ENCODE measurements at places on chromosomes 5 and 9.

- no peak for DNase-seq
These were observed 454 bp downstream of the NELFB start for GRCh38 chr9:137255448-137256114.

GRCh38 chr5:69007726-69008368, 86.0 kb upstream of the SLC30A5 start:
- DNase-seq: no peak

DNA sequence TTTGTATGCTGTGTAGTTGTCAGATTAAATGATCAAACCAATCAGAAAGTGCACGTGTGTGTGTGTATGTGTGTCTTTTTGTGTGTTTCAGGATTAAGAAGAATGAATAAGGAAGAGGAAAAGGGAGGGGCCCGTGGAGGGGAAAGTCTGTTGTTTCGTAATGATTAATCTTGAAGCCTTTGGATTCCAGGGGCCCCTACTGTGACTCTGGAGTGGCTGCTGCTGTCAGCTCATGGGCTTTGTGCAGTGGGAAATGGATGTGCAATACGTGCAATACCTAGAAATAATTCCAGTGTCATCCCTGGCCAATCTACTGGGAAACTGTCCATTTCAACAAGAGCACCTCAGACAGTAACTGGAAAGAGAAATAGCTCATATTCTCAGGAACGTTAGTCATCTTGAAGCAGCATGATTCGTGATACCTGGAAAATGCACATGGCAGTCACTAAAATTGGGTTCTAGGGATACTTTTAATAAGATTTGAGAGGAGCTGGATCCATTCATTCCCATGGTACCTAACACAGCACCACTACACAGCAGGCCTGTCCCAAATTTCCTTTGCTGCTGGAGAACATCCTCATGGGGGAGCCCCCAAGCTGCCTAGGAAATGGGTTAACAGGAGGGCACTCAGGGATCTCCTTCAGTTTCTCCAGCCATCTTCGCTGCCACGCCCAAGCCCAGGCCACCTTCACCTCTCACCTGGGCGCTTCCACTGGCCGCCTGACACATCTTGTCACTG, 186.3 kb downstream of the NR3C1 start:
- DNase-seq: peak; percentile 38

- no peak for DNase-seq
These were observed 103.0 kb downstream of the PCSK5 start for GRCh38 chr9:75993434-75993833.

DNA sequence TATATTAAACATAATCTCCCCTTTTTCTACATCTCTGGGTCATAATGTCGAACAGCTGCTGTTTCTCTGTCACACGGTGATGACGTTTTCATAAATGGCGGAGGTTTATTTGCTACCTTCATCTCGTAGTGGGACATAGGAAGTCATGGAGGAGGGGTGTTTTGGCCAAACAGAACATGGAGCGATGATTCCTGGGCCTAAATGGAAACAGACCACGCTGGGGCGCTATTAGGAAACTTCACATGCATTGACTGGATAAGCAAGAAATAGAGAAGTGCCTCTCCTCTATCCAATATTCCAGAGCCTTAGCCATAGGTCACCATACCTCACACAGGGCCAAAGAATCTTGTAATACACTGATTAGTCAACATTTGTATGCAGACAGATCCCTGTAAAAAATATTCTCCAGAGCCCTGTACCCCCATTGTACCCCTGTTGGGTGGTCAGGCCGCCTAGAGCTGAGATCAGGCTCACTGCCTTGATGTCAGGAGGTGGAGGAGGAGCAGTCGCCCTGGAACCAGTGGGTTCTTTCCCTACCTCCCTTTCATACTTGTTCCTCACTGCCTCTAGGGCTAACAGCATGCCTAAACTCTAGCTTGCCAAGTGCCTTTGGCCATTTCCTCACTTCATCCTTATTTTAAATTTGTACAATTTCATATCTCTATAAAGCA, 77.8 kb upstream of the SPIN1 start:
- peak; percentile 62 for DNase-seq

DNA sequence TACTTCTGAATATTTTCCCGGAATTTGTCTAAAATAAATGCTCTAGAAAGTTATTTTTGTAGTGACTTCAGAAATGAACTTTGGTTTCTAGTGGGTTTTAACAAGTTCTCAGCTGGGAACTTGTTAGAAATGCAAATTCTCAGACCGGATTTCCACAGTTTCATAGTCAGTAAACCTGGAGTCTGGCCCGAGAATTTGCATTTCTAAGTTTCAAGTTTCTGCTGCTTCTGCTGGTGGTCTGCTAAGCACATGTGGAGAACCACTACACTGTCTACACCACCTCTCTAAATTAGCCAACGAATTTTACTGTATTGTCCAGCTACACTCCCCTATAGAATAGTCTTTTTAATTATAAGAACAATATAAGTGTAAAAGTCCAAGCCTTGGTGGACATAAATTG, 208.0 kb downstream of the CHSY3 start:
- DNase-seq: no peak

- no peak for DNase-seq
These were observed 75.9 kb upstream of the SEMA6A start for GRCh38 chr5:116650544-116650943.

DNA sequence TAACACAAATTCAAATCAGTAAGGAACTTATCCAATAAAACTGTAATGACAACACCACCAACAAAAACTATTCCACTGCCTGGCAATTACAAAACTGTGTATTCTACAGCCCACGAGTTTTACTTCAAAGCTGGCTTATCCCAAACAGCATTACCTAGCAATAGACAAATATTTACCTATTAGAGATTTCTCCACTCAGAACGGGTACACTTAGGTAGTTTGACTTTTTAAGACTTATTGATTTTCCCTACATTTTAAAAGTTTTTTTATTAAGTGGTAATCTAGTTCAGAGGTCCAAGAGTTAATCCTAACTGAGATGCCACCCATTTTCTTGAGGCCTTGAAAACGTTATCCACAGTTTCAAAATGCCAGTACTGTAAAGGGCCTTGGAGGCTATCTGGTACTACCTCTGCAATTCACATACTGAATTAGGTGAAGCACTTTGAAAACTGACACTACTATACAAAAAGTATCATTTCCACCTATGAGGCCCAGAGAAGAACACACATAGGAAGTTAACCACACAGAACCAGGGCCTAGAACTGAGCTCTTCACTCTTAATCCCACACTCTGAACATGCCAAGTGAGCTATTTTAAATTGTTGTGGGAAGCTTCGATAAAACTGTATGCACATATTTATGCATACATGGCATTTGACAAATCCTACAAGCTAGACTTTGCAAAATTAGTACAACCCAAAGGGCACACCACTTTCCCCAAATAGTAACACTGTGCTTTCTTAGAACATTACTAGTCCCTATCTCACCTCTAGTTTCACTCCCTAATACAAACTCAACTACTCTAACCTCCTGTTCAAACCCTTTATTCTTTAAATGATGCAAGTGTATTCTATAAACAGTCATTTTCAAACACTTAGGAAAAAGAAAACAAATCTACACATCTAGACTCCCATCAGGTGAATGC, 2.1 kb downstream of the NADK2 start:
- DNase-seq: no peak

DNA sequence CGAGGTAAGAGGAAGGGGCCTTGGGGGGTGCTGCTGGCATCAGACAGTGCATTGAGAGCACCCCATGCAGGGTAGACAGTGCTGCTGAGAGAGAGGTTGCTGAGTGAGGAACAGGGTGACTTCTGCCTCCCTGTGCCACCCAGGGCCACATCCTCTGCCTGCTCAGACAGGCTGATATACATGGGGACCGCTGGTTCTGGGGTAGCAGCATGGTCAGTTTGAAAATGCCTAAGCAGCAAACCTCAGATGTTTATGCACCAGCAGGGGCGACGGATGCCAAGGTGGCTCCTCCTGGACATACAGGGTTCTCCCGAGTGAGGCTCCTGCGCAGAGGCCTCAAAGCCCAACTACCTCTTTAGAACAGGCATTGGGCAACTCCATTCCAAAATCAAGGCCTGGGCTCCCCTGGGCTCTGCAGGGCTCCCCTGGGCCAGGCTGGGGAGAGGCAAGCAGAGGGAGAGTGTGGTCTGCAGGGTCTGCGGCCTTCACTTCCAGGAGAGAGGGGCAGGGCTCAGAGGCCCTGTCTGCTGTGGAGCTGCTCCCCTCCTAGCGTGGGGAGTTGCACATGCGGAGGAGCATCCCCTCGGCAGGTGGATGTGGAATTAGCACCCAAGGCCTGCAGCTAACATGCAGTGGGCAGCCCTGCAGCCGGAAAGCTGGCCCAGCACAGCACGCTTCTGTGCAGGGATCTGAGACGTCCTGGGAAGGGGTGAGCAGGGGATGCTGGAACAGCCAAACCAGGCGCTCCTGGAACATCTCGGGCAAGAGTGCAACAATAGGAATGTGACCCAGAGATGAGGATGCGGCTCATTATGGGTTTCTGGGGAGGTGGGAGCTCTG, 46.5 kb downstream of the IRX2 start:
- no peak for DNase-seq

All from GF-D8 (cell line).